Dermis microvascular lymphatic vessel endothelial cell (primary cell): ENCODE measurements at places on chromosomes 12 and 14.

GRCh38 chr12:6534945-6535696, 804 bp downstream of the GAPDH start:
- DNase-seq: peak; percentile 89

DNA sequence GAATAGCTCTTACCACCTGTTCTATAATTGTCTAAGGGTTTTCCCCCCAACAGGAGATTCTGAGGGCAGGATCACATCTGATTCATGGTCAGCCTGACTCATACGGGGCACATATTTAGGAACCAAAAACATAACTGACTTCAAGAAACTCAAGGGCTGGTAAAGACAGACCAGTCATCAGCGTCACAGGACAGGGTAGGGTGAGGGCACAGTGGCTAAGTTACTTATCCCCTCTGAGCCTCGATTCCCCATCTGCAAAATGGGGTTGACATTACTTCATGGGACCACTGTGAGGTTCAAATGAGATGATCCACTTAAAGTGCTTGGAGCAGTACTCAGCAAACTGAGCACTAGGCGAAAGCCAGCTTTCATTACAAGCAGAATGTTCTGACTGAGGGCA, 606 bp downstream of the CINP start:
- DNase-seq: peak; percentile 27

- DNase-seq: peak; percentile 77
Observed at GRCh38 chr12:57836442-57837375, 9.8 kb downstream of the CTDSP2 start.

DNA sequence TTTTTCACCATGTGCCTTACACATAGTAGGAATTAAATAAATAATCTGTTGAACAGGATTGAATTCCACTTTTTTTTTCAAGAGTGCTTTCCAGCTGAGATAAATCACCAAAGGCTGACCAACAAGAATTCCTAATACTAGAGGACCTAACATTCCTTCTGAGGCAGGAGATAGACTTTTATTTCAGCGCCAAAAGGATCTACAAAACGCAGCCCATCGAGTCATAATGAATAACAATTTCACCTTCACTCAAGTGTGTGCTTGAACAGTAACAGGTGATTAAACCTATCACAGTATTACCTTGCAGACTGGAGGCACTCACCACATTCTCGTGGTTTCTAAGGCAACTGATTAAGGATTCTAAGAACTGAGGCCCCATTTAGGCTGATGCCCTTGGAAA, 224.3 kb upstream of the ATP2B1 start:
- DNase-seq: no peak

DNA sequence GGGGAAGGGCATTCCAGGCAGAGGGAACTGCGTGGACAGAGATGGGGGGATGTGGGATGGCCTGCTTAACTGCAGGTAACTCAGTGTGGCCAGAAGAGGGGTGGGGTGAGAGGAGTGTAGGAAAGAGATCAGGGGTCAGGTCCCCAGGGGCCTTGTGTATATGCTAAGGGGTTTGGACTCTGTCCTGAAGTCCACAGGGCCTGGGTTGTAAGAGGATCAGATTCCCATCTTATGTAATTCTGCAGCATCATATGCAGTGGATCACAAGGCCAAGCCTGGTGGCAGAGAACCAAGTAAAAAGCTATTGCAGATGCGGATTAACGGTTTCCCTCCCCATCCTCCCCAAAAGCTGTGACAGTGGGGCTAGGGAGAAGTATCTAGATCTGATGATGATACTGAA, 8.7 kb downstream of the TCTN1 start:
- DNase-seq: no peak

DNA sequence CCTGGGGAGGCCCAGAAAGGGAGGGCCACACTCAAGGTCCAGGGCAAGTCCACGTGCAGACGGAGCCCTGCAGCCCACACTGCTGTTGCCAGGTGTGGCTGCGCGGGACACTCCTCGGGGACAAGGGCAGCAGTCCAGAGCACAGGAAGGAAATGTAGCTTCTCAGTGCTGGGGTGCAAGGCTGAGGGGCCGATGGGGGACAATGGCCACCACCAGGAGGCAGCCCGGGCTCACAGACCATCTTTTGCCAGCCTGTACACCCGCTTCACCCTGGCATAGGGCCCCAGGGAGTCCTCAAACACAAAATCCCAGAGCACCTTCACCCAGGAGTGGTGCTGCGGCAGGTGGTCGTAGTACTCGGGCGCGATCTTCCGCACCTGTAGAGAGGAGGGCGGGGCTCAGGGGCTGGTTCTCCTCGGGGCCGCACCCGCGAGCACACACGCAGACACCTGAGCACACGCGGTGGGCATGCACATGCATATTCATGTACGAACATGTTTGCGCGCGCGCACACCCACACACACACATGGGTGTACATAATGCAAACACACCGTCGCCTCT, 12.8 kb downstream of the DEGS2 start:
- DNase-seq: no peak
